ENCODE measurements at places on chromosomes 4 and X. TPM values are rescaled to one million over a fixed set of nuclear protein-coding genes. Genes with fewer than 3 reads are reported as not detected.

- no peak for DNase-seq
These were observed 96.9 kb upstream of the MID1IP1 start for GRCh38 chrX:38704146-38704882.

DNA sequence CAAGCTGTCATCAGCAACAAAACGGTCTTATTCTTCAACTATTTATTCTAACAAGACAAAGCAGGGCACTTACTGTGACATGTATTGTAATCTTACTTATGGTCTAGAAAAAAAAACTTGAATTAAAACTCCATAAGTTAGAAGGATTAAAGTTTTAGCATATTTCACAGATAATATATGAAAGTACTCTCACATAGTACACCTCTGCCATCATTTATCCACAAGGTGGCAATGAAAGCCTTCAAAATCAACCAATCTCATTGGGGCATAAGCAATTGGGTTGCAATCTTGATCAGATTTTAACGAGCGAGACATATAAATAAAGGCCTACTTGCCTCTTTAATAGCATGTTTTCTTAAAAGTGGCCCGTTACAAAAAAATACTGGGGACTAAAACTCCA, 1382.9 kb downstream of the FAM133A start:
- no peak for DNase-seq

Gene SLC10A6
- not detected for total RNA-seq

Gene ARHGAP36
- total RNA-seq = 0.41 TPM

- DNase-seq = peak; percentile 12
These were observed 145.8 kb upstream of the ATP6AP2 start for GRCh38 chrX:40434947-40435346.

Gene GCNA
- 2.0 TPM for total RNA-seq

Gene FHIP1A
- total RNA-seq = 2.0 TPM
